T47D (cell line): ENCODE measurements at places on chromosomes 2 and 18.

- no peak for DNase-seq
Measured at GRCh38 chr2:76450024-76450475, 739.3 kb upstream of the GCFC2 start.

GRCh38 chr2:147037048-147037447, 807.8 kb upstream of the ACVR2A start:
- no peak for DNase-seq

GRCh38 chr2:149679286-149679685, 91.7 kb upstream of the MMADHC start:
- DNase-seq: no peak

GRCh38 chr2:110804915-110805314, 72.5 kb downstream of the ACOXL start:
- DNase-seq: no peak

DNA sequence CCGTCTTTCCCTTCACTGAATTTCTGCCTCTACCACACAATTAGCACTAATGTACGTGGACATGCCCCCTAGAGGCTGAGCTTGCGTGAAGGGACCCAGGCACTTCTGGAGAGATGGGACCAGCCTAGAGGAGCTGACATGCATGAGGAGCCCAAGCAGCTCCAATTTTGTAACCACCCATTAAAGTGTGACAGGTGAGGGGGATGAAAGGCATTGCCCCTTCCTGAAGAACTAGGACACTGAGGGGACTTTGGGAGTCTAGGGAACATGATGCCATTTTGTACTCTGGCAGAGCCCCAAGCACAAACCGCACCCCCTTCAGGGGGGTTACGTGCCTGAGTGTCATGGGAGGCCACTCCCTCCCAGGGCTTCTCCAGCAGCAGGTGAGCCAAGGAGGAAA, 63.6 kb downstream of the HNRNPLL start:
- no peak for DNase-seq

DNA sequence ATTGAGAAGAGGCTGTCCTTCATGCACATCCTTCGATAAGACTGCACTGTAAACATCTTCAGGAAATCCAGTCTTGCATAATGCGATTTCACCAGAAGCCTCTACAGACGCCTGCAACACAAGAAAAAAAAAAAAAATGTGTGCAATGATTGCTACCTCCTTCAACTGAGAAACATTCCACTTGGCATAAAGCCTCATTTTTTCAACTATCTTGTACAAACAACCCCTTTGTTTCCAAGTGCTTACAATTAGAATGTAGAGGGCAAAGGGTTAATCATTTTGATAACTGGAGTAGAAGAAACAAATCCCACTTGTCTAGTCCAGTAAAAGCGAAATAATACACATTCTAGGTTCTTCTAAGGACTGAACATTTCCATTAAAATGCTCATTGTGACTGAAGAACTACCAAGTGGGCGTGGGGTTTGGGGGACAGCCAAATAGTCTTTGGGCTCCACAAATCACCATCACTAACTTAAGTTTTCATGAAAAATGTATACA, 29.2 kb downstream of the CDH2 start:
- no peak for DNase-seq
